Thyroid gland (tissue), 4 donors: ENCODE measurements at places on chromosomes 7 and 10. TPM values are rescaled to one million over a fixed set of nuclear protein-coding genes. Genes with fewer than 3 reads are reported as not detected.

The HDAC9 gene
- total RNA-seq = 28.2 TPM

The SPDYE2B gene
- not detected for total RNA-seq

The ZMIZ1 gene
- total RNA-seq = 128 TPM

DNA sequence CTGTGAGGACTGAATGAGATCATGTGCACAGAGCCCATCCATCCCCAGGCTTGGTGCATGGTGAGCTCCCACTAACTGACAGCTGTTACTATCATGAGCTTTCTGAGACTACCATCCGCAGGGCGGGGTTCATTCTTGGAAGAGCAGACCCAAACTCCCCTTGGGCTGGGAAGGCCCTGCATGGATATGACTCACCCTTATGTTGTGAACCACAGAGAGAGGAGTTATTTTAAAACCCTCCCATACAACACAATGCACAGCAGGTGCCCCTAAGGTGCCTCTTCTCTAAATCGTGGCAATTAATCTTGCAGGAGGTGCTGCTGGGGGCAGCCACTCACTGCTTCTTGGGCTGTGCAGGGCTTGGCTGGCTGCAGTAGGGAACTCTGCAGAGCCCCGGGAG, 219.1 kb downstream of the GFRA1 start:
- H3K4me3 ChIP-seq = no peak overlapping the region
- no peaks in the 10 kb centered on the region for H3K36me3 ChIP-seq
- no peak overlapping the region for H3K27ac ChIP-seq
- H3K27me3 ChIP-seq = no peaks in the 10 kb centered on the region

DNA sequence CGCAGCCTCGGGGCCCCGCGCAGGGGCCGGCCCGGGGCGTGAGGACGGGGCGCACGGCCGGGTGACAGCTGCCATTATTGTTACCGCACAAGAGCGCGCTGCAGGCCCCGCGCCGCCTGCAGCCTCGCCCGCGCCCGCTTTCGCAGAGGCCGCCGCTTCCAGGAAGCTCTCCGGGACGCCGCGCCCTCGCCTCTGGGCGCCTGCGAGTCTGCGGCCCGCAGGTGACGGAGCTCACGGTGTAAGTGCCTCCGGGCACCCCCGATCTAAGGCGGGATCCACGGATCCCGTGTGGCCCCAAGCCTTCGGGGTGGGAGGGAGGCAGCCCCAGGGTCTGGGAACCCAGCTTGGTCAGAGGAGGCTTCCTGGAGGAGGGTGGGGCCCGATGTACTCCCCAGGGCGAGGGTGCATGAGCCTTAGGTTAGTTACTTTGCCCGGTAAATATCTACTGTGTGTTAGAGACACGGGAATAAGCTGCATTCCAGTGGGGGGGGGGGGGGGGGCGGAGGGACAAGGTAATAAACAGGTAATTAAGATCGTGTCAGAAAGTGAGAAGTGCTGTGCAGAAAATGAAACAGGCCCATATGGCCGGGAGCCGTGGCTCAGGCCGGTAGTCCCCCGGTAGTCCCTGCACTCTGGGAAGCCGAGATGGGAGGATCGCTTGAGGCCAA, 638 bp downstream of the IQCE start:
- peak overlapping the region; percentile 100 for H3K4me3 ChIP-seq
- no peak for DNase-seq
- no peaks in the 10 kb centered on the region for H3K27me3 ChIP-seq
- H3K27ac ChIP-seq = peak overlapping the region; percentile 61
- H3K4me1 ChIP-seq = peaks cover 21% of the 10 kb centered on the region
- H3K36me3 ChIP-seq = no peaks in the 10 kb centered on the region

DNA sequence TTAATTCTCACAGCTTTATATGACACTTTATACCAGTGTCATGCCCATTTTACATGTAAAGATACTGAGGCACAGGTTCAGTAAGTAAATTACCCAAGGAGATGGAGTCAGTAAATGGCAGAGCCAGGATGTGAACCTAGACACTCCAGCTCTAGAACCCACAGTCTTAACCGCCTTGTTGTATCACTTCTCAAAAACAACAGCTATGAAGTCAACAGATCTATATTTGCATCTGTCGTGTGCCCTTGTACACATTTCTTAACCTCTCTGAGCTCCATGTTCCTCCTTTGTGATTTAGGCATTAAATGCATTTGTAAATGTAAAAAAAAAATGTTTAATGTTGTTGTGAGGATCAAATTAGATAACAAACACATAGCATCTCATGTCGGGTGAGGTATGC, 716.2 kb downstream of the SUGCT start:
- no peaks in the 10 kb centered on the region for H3K36me3 ChIP-seq
- H3K4me1 ChIP-seq = no peaks in the 10 kb centered on the region
- no peak overlapping the region for H3K4me3 ChIP-seq
- no peak overlapping the region for H3K27ac ChIP-seq
- no peak for DNase-seq

DNA sequence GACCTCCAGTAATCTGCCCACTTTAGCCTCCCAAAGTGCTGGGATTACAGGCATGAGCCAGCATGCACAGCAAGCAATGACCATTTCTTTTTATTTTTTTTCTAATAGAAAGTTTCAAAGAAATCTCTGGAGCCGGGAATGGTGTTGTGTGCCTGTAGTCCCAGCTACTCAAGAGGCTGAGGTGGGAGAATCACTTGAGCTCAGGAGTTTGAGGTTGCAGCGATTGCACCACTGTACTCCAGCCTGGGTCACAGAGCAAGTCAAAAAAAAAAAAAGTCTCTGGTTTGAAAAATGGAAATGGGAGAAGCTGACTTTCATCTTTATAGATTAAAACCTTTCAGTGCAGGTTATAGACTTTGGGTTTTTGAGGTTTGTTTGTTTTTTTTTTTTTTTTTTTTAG, 44.8 kb upstream of the KMT2E start:
- H3K4me3 ChIP-seq = no peak overlapping the region
- H3K27ac ChIP-seq = no peak overlapping the region

- no peak overlapping the region for H3K27ac ChIP-seq
- no peaks in the 10 kb centered on the region for H3K27me3 ChIP-seq
Observed at GRCh38 chr7:252216-252965, 37.6 kb upstream of the FOXL3 start.

DNA sequence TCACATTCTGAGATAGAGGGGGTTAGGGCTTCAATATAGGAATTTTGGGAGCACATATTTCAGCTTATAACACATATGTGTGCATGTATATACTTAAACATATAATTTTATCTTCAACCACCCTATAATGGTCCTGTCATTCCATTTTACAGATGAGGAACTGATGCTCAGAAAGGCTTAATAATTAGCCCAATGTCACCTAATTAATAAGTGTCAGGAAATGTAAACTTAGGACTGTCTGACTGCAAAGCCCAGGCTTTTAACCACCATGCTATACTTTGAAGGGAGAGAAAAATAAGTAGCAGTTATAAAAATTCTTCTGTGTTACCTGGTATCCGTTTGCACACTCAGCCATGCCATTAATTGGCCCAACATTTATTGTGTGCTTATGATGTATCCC, 172.6 kb downstream of the SKIDA1 start:
- no peaks in the 10 kb centered on the region for H3K27me3 ChIP-seq
- H3K4me1 ChIP-seq = no peaks in the 10 kb centered on the region
- no peak for DNase-seq
- H3K27ac ChIP-seq = no peak overlapping the region
- H3K36me3 ChIP-seq = no peaks in the 10 kb centered on the region

GRCh38 chr10:13882119-13882711, 295.4 kb downstream of the PRPF18 start:
- peaks cover 32% of the 10 kb centered on the region for H3K4me1 ChIP-seq
- DNase-seq = no peak
- no peaks in the 10 kb centered on the region for H3K27me3 ChIP-seq
- H3K4me3 ChIP-seq = no peak overlapping the region
- H3K36me3 ChIP-seq = no peaks in the 10 kb centered on the region

DNA sequence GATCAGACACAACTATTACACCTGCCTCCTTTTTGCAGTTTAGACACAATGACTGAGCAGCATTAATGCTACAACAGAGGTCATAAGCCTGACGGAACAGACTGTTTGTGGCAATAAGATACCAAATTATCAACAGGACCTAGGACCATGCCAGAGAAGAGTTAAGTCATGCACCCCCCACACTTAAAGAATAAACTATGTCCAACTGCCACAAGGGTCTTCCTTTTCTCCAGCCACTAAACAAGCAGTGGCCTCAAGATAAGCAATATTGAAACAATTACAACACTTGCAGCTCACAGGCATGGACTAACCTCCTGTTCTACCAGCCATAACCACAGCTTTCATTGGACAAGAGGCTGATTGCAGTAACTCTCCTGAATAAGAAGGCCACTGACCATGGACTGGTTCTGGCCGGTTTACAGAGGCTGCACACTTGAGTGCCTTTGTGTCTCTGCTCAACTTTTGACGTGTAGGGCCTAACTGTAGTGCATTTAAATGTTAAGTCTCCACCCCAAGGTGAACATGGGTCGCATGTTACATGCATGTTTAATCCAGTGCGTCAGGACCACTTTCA, 104.4 kb downstream of the STRA8 start:
- H3K27me3 ChIP-seq = no peaks in the 10 kb centered on the region
- no peak overlapping the region for H3K27ac ChIP-seq
- H3K4me1 ChIP-seq = peaks cover 14% of the 10 kb centered on the region
- H3K4me3 ChIP-seq = no peak overlapping the region

DNA sequence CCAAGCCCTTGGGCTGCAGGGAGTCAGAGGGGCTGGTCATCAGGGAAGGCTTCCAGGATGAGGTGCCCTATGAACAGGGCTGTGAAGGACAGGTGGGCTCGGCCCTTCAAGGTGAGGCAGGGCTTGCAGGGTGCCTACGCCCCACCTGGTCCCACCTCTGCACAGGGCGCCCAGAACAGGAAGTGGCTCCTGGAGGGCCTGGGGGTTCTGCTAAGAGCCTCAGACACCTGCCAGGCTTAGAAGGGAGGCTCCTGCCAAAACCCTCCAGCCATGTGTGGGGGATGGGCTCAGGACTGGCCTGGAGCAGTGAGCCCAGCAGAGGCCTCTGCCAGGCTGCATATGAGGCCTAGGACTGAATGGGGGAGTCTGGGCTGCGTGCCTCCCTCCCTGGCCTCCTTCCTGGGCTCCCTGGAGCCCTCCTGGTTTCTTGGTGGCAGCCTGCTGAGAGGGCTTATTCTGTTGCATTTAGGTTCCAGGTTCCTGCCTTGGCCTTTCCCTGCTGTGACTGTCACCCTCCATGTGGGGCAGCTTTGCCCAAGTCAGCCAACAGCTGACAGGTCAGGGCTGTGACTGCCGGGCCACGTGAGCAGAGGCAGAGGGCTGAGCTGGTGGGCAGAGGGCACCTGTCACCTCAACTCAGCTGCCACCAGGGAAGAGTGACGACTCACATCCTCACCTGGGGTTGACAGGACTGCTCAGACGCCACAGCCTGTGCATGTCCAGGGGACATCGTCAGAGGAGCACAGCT, 45.2 kb upstream of the MSMB start:
- no peaks in the 10 kb centered on the region for H3K4me1 ChIP-seq
- H3K4me3 ChIP-seq = no peak overlapping the region
- no peak overlapping the region for H3K27ac ChIP-seq
- H3K36me3 ChIP-seq = no peaks in the 10 kb centered on the region
- DNase-seq = no peak
